HCT116 (cell line): ENCODE measurements at places on chromosomes 6 and 20. TPM values are rescaled to one million over a fixed set of nuclear protein-coding genes. Genes with fewer than 3 reads are reported as not detected.

GRCh38 chr20:35108921-35109320 lies 16.3 kb upstream of the TRPC4AP start:
- no peak for DNase-seq

DNA sequence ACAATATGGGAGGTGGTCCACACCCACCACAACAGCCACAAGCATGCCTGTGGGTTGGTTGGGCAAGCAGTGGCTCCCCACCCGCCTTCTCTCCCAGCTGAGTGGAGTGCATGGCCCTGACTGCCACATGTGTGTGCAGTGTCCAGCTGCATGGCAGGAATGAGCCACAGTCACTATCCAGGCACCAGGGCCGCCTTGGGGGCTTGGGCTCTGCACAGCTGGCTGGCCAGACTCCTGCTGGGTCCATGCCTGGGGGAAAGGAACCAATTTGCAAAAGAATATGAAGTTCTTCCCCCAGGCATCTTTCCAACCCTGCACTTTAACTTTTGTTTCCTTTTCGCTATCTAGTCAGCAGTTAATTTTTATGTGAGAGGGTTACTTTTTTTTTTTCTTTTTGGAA lies 11.6 kb upstream of the ASCC3 start:
- DNase-seq = no peak

DNA sequence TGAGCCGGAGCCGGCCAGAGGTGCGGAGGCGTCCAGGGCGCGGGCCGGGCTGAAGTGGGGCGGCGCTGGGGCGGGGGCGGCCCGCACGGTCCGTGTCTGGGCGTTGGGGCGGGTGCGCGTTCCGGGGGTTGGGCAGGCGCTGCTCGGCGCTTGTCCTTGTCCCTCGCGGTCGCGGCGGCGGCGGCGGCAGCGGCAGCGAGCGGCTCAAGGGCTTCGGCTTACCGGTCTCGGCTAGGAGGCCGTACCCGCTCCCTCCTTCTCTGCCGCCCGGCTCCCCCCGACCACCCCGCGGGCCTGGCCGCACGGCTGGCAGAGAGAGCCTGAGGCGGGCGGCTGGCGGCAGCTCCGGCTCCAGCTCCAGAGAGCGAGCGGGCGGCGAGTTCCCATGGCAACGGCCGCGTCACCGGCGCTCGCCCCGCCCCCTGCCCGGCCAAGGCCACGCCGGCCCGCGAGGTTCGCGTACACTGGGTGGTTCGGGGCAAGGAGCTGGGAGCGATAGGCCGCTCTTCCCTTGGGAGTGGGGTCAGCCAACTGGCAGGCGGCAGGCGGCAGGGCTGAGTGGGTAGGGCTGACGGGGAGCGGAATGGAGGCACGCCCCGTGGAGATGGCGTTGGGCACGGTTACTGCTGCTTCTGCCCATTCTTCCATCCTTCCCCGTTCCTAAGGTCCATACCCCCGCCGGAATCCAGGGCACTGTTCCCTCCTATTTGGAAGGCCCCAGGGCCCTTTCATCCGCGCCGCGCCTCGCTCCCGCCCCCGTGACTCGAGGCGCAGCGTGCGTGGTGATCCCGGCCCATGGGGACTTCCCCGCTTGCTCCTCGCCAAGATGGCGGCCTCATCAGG lies at the start of gene LRRC73:
TSS of gene LRRC73 (minus strand) at position 363 of the 843 bp plus-strand sequence. CDS start 561 bp downstream, outside the sequence.
- peak; percentile 46 for DNase-seq

GRCh38 chr6:148674306-148674705 lies 72.5 kb upstream of the UST start:
- no peak for DNase-seq

DNA sequence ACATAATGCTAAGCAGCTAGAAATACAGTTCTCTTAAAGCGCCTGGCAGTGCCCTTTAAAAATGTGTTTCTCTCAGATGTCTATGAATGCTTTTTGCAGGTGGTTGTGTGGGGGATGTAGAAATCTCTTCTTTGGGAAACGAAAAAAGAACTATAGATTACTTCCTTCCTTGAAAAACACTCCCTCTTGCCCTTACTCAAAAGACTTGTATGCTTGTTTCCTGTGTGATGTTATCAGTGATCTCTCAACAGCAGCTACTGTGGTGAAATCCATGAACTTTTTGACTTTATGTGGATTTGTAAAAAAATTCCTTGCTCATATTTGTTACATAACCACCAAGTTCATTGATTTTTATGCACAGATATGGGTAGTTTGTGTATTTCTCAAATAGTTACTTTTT lies 916.5 kb downstream of the QKI start:
- DNase-seq = no peak

GRCh38 chr20:37317316-37317715 lies 27.9 kb downstream of the MANBAL start:
- no peak for DNase-seq

DNA sequence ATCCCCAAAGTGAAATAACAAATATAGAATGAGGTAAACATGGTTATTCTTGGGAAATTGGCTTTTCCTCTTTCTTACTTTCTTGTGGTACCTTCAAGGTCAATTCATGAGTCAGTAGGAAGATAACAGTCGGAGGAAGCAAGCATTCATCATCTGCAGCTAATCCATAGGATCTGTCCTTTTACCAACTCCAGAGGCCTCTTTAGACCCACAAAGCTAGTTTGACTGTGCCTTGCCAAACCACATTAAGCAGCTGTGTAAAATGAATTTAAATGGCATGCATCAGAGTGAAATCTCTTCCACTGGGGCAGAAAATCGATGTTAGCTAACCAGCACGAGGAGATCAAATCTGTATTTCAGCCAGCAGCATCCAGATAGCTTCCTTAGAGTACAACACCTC lies 171.3 kb downstream of the TMEM242 start:
- no peak for DNase-seq

- no peak for DNase-seq
Measured at GRCh38 chr20:4179545-4179944, 164.2 kb upstream of the RNF24 start.

DNA sequence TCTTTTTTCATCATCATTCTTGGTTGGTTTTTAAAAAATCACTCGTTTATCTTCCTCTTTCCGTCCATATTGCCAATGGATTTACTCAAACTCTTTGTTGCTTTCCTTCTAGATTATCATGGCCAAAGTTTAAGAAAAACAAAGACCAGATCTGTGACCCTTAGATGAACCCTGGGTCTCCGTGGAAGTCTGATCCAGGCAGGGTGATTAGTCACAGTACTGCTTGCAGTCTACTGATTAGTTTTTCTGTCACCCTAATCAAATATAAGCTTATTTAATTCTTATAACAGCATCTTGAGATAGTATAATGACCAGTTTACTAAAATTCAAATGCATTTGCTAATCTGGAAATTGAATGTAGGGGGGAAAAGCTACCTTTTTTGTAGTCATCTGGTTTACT lies 6.0 kb upstream of the SMIM28 start:
- no peak for DNase-seq

GRCh38 chr6:7473805-7474719 lies 67.4 kb upstream of the DSP start:
- no peak for DNase-seq

- DNase-seq = no peak
Measured at GRCh38 chr20:41538810-41539596, 79.2 kb downstream of the CHD6 start.

GRCh38 chr20:58231683-58232082 lies 3.2 kb upstream of the ANKRD60 start:
- DNase-seq = no peak

- DNase-seq = no peak
Measured at GRCh38 chr20:50292591-50293283, 102.1 kb downstream of the CEBPB start.

DNA sequence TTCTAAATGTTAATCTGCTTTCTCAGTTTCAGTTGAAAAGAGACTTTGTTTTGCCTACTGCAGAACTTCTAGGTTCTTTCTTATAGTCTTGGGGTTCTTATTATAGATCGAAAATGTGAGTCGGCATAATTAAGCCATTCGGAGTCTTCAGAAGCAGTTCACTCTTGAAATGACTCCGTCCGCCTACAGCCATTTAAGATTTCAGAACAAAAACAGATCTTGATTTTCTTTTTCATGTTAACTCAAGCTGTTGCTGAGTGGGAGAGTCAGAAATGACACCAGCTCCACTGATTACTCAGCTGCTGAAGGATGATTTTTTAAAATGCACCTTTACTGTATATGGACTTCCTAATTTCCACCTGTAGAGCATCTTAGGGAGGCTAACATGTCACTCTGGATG lies 15.9 kb downstream of the PRDM1 start:
- DNase-seq = no peak

DNA sequence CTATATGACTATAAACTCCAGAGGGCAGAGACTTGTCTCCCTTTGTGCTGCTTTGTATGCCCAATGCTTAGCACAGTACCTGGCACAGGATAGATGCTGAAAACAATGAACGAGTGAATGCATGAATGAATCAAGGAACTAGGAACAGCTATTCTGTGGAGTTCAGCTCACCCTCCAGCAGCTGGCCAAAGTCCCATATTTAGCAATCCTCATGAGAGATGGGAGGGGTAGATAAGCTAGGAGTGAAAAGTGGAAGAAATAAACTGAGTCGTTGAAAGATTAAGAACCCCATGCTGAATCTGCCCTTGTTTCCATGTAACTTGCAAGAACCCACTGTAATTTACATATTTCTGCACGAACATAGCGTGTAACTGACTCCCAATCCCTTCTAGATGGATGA lies 106.5 kb downstream of the MAFB start:
- no peak for DNase-seq

- peak; percentile 59 for DNase-seq
Measured at GRCh38 chr6:27562027-27562410, 89.1 kb upstream of the ZNF184 start.

BCL2L1 gene
- total RNA-seq = 226 TPM

SEC23B gene
- 85.8 TPM for total RNA-seq

CLVS2 gene
- not detected for total RNA-seq
